Kidney glomerular epithelial cell (primary cell): ENCODE measurements at places on chromosomes 5 and 9.
A peak's percentile ranks its signal among the peaks of the same experiment; 100 is the strongest.

DNA sequence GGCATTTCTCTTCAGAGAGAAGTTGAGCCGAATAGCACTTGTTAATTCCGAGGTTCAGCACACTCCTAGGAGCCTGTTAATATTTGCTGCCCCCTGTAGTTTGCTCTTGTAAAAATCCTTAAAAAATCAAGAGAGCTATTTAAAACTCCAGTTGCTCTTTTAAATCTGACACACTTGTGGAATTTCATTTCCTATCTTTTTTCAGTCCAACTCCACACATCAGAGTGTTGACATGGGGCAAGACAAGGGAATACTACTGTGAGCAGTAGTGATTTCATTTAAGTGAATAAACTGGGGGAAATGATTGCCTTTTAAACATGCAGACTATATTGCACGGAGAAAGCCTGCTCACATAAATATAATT, 1096.3 kb upstream of the DMAC1 start:
- peak; percentile 19 for DNase-seq

DNA sequence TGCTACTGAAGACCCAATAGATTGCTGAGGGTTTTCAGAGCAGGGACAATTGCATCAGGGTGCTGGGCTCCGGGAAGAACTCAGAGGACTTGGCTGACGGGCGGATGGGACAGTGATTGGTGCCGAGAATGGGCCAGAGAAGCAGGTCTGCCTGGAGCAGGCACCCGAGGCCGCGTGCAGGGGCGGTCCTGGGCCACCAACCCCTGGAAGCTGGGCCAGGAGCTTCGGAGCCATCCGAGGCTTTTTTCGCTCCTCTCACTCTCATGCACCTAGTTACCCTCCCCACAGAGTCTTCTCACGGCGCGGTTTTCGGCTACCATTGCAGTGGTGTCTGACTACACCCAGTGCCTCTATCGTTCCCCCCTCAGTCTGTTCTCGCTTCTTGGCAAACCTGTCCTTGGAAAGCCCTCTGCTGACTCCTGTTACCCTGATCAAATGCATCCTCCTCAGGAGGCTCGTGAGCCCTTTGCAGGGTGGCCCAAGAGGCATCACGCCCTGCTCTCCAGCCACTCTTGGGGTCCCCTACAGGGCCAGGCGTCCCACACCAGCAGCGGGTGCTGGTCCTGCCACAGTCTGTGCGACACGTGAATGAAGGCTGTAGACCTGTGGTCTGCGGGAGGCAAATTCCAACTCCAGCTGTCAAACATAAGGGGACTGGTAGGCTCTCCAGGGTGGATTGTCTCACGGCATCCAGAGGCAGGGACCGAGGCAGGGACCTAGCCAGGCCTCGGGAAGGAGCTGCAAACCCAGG, 1.2 kb upstream of the CLPTM1L start:
- no peak for DNase-seq

GRCh38 chr5:181246276-181247049, 2.8 kb upstream of the RACK1 start:
- no peak for DNase-seq

GRCh38 chr9:97981846-97982682, 1.1 kb upstream of the ANP32B start:
- DNase-seq: no peak

DNA sequence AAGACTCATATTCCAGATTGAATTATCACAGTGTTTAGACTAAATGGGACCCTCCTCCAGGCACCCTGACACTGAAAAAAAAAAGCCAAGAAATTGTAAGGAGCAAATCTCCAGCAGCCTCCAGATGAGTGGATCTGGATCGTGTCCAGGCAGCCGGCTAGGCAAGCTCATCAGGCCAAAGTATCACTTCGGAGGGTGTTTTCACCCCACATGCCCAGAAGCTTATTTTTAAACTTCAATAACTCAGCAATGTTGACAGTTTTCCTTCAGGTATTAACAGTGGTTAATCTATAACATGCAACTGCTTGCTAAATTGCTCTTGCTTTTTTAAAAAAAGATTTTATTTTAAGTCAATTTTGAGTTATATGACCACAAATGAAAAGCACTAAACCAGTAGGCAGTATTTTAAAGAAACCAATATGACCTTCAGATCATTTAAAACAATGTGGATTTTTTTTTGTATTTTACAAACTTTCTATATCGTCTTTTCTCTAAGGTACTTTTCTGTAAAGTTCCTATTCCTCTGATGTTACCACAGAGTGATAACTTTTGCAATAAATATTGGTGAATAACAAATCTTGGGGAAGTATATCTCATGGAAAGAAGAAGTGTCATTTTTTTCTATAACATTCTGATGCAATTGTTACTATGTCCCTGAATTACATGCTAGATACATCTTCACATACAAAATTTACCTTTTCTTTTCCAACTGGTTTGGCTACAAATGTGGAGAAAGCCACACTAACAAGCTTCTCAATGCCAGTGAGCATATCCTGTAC, 30.7 kb downstream of the ACOT12 start:
- DNase-seq: no peak

GRCh38 chr9:127940593-127940992, 2.9 kb upstream of the DPM2 start:
- DNase-seq: no peak

DNA sequence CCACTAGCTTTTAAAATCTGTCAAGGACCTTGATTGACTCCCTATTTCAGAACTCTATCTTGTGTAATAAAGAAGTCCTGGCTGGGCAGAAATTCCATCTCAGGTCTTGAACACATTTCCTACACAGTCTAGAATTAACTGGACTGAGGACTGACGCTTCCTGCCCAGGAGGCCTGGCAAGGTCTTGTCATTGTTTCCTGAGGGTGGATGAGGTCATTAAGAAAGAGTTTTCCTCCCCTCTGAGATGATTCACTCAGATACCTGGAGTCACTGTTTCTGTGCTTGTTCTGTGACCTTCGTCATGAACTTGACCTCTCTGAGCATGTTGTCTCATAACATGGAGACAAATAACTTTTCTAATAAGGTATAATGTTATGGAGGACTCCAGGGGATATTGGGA, 10.0 kb downstream of the MTAP start:
- peak; percentile 94 for DNase-seq

GRCh38 chr5:59528202-59528862, 365.2 kb downstream of the PDE4D start:
- no peak for DNase-seq

- no peak for DNase-seq
These were observed 34.7 kb downstream of the LPCAT1 start for GRCh38 chr5:1488882-1489680.

DNA sequence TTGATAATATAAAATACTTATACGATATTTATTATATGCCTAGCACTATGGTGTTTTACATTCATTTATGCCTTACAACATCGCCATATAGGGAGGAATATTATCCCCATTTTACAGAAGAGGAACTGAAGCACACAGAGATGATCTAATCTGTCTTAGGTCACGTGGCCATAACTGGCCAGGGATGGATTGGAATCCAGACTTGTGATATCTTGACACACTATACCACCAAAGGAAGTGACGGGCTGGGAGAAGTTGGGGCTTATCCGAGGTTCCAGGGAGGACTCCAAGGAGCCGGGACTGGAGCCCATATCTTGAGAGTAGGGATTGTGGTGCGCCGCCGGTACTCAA, 129.8 kb downstream of the TMEM174 start:
- DNase-seq: no peak

DNA sequence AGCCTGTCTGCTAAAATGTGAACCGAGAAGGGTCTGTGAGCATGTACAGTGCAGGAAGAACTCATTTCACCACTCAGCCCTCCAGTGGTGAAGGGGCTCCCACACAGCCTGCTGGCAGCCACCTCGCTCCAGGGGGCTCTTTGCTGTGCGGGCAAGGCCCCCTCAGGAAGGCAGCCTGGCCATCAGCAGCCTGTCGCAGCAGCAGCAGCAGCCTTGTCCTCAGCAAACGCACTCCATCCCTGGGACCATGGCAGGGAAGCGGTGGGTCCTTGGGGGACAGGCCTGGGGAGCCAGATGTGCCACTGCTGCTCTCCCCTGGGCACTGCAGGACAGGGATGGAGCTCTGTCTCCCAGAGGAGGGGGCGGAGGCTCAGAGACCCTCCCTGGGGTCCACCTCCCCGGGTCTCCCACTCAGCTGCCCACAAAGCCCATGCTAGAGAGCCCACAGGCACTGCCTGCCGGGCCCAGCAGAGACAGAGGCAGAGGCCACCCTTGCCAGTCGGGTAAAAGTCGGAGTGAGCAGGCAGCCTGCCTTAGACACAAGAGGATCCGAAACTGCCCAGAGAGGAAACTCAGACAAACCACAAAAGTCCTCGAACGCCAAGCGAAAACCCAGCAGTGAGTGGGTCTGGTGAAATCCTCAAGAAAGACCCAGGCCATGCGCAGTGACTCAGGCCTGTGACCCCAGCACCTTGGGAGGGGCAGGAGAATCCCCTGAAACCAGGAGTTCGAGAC, 8.0 kb downstream of the BRD3 start:
- DNase-seq: no peak
